NCI-H510A treated with DMSO at 0.1 percent for 48 hours (cell line): ENCODE measurements at places on chromosomes 7 and 10.

DNA sequence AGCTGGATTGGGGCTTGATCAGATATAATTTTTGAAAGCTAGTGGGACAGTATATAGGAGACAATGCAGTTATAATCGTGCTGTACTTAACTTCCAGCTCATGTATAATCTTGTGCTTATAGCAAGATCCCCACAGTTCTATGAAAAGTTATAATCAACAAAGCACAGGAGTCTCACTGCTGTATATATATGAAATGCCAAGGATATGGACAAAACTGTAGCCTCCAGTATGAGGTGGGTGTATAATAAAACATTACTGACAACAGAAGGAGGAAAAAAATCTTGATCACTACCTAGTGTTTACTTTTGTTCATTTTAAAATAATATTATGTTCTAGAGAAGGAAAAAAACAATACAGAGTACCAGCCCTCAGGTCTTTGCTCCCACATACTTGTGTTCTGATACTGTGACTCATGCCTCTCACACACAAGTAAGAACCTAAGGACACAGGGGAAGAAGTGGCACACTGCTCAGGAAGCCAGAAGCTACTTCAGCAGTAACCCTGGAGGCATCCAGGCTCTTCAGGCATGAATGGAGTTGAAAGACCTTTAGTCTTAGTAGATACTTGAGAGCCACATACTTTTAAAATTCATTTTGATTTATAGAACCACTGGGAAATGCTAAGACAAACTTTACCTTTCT is 265.7 kb upstream of the IMMP2L start:
- DNase-seq: no peak

GRCh38 chr7:30157204-30157603 is 22.4 kb downstream of the MTURN start:
- DNase-seq: peak; percentile 74

DNA sequence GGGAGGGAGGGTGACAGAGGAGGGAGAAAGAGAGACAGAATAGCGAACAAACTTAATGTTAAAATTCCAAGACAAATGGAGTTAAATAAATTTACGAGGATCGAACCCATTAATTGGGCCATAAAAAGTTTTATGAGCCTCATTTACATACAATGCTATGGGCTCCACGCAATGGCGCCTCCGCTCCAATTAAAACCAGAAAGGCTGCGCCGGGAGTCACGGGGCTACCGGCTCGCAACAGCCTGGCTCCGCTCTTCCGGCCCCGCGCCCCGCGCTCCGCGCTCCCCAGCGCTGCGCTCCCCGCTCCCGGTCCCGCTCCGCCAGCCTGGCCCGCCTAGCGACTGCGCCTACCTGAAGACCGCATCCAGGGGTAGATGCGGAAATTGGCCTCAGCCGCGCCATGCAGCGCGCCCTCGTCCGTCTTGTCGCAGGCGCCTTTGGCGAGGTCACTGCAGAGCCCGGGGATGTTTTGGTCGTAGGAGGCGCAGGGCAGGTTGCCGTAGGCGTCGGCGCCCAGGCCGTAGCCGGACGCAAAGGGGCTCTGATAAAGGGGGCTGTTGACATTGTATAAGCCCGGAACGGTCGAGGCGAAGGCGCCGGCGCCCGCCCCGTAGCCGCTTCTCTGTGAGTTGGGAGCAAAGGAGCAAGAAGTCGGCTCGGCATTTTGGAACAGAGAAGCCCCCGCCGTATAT is 513 bp downstream of the HOXA7 start:
- peak; percentile 61 for DNase-seq

DNA sequence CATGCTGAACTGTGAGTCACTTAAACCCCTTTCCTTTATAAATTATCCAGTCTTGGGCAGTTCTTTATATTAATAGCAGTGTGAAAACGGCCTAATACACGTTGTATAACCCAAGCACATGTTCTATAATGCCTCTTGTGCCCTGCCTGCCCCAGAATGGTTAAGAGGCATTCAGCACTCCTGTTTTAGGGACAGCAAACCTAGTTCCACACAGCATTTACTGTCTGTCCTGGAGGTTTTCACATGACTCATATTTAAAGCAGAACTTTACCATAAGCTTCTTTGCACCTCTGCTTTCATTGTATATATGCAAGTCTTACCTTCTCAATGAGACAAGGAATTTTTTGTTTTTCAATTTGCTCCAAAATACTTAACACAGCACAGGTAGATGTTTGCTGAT is 144.8 kb downstream of the ICA1 start:
- DNase-seq: no peak

- DNase-seq: no peak
These were observed 25.6 kb downstream of the GPER1 start for GRCh38 chr7:1113548-1113885.

- DNase-seq: peak; percentile 69
These were observed 179.9 kb downstream of the PTPRN2 start for GRCh38 chr7:158407581-158408317.

DNA sequence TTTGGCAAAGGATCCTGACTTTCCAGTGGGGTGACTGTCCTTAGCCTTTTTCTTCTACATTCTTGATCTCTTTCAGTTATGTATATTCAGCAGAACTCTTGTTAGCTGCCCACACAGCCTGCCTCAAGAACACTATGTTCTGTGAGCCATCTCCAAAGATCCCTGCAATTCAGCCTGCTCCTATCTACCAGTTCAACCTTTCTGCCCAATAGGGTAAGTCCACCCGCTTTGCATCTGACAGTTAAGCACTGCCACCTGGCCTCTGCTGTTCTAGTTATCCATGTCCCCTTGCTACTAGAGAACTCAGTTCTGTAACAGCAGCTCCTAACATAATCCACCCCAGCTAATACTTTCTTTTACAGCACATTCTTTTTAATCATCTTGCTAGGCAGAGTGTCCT is 13.5 kb downstream of the OR9A2 start:
- no peak for DNase-seq

- DNase-seq: no peak
These were observed 74.7 kb downstream of the CXCL12 start for GRCh38 chr10:44309939-44310761.

- no peak for DNase-seq
These were observed 203.6 kb upstream of the MKLN1 start for GRCh38 chr7:131124001-131124629.

DNA sequence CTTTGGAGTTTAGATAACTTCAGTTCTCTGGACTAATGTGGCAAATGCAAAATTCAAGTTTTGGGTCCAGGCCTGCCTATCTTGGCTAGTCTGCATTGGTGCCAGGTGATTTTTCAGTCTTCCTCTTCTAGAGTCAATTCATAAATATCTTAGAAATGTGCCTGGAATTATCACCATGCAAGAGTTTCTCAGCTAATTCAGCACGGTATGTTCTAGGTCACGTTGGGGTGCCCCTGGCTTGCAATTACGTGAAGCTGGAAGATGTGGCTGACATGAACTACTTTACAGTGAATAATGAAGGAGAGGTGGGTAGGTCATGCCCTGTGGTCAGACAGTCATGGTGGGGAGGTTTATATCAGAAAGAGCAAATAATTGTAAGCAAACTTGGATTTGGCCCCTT is 25.0 kb downstream of the ZDHHC6 start:
- DNase-seq: no peak
